ENCODE measurements at places on chromosomes 1 and 21.

DNA sequence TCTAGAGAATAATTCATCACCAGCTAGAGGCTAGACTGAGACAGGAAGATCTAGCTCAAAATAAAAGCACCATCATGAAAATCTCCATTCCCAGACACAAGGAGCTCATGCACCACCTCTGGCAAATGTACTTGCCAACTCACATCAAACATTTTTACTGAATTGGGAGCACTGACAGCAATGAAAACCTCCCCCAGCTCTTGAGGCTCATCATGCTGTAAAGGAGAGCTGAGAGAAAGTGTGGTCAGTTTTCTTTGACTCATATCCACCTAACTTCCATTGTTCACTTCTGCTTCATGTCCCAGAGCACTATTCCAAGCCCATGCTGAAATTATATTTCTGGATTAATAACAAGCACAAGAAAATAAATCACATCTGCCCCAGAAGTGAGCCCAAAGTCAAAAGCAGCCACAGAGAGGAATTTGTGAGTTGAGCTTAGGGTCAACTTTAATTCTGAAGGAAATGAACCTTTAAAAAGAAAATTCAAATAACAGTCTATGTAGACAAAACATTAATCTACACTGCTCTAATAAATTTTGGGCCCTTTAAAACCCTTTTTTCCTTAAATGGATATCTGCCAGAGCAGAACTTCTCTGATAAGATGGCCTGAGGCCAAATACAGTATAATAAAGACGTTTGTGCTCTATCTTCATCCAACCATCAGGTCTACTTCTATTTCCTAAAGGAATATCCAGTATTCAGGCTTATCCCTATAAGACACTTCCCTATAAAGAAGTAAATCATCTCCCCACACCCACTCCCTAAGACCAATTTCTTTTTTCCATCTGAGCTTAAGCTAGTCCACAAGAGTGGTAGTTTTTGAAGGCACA is 85.9 kb upstream of the ADAM30 start:
- DNase-seq, result no peak

DNA sequence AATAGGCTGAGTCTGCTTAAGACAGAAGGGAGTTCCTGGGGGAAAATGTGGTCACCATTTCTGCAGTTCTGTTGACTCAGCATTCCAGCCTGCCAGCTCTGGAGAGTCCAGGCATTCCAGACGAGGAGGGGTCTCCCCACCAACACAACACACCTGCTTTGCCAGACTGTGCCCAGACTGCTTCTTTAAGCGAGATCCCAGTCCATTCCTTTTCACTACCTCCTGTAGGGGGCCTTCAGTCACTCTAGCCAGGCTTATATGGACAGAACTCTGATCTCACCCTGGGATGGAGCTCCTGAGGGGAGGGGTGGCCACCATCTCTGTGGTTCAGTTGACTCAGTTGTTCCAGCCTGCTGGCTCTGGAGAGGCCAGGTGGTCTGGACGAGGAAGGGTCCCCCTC is 48.5 kb downstream of the UBE2U start:
- DNase-seq, result no peak

GRCh38 chr1:55067022-55067778 is 27.9 kb downstream of the PCSK9 start:
- peak; percentile 63 for DNase-seq

DNA sequence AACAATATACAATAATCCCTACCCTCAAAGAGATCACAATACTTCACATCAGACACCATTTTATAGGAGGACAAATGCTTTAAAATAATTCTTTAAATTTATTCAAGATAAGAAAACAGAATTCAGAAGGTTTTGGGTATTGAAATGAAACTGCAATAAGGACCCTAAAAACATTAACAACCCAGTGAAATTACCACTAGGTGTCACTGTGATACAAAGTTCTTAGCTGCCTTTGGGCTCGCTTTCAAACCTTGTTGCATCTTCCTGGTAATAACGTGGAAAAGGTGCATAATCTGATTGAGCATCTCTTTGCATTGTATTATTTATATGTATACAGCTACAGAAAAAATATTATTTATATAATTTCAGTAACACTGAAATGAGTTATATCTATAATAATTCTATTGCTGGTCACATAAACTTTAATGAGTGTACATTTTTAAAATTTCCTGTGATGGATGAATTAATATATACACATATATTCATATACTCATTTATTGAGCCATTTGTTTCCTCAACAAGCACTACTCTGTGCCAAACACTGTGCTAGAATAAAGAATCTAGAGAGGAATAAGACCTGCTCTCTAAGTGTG is 185.2 kb downstream of the FAF1 start:
- DNase-seq, result no peak

DNA sequence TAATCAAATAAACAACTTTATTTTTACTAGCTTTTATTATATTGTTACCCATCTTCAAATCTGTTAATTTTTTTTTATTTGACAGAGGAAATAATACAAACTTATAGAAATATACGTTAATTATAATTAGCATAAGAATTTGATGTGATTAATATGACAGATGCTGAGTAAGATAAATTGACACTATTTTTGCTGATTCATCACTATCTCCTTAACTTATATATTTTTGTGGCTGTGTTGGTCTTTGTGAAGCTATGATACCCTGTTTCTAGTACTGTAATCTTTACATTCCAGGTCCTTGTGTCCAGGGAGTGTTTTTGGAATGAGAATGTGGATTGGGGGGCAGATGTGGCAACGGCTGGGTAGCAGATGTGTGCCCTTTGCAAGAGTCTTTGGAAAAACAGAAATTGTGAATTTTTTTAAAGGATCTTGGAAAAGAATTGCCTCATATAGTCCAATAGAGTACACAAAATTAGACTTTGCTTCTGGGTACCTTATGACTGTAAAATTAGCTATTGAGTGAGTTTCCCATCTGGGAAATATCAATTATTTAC is 102.6 kb downstream of the KCNK2 start:
- no peak for DNase-seq

GRCh38 chr21:26422706-26423105 is 150.4 kb downstream of the CYYR1 start:
- DNase-seq, result no peak

DNA sequence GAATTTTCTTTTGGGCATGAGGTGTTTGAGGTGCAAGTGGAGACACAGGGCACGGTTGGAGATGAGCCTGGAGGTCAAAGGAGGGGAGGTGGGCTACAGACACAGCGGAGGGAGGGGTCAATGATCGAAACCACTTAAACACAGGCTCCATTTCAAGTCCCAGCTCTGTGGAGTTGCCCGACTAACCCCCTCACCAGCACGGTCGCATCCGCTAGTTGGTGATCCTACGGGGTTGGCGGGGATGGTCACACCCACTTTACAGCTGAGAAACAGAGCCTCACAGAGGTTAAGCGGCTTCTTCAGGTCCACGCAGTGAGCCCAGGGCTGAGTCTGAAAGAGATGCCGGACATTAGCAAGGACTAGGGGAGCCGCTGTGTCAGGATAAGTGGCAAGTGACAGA is 60.1 kb upstream of the RUNX3 start:
- DNase-seq, result no peak

DNA sequence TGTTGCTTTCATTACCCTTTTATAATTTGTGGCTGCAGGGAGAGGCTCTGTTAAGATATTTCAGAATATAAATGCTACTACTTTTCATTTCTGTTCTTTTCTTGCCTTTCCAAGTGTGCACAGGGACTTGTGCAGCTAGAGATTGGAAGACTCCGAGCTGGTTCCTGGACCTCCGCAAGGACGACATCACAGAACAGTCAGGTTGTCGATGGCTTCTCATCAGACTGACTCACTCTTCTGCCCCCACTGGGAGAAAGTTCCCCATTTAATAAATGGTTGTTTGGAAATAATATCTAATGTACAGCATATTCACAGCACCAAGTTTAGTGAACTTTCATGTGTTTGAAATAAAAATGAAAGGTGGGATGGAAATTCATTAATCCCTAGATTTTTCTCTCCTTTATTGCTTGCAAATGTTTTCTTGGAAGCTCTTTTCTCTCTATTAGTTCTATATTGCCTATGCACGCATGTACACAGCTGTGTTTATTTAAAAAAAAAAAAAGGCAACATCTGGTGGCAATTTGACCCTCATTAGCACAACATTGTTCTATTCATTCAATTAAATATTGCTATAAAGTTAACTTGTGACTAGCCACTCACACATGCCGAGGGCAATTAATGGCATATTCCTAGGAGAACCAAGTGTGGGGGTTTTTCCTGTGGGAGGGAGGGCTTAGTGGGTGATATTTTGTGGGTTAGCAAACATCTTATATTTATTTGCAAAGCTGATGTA is 77.5 kb upstream of the L1TD1 start:
- no peak for DNase-seq

- no peak for DNase-seq
Observed at GRCh38 chr1:42171679-42172266, 7.2 kb upstream of the GUCA2A start.

- no peak for DNase-seq
Observed at GRCh38 chr1:234538062-234538731, 59.2 kb upstream of the TARBP1 start.

DNA sequence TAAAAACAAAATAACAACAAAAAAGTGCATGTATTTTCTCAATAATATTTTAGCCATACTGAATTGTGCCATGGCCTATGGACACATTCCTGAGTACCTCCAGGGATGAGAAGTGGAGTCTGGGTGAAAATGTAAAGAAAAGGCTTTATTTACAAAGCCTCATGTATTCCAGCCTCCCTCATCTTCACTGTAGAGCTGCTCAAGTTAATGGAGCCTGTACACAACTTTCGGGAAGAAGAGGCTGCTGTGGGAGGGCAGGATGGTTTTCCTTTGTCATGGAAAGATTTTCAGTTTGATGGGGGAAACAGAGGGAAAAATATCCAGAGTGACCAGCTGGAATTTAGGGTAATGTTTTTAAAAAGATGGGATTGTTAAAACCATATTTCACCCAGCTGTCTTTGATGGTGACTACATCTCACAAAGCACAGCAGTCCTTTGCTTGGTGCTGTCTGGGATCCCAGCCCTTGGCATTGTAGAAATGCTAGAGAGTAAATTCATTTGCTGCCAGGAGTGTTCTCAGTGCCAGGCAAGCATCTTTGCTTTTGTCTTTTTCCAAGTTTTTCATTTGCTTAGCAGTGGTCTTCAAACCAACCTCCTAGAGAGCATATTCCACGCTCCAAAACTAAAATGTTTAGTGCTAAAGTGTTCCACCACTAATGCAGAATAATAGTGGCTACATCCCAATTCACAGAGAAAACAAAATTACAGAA is 54.9 kb downstream of the DPT start:
- DNase-seq, result no peak

DNA sequence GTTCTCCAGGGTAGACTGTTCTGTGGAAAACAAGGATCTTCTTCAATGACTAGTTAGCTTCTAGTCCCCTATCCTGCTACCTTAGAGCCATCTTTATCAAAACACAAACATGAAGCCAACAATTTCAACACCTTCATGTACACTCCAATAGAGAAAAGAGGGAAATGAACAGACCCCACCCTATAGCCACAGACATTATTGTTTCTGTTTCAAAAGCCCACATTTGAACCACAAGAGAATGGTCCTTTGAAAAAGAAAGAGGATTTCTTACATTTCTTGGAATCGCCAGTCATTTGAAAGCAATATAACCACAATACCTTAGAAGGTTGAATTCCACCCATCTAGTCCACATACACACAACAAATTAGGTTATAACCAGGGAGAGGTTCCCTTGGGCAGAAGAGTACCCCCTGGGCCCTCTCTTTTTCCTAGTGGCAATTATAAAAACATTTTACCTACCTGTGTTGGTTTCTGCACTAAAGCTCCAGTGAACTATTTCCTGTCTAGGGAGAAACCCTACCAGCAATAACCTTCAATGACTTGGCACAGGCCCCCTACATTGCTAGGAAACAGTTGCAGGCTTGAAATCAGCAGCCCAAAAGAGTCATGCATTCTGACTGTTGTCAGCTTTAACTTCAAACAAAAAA is 2.7 kb upstream of the LPGAT1 start:
- DNase-seq, result no peak

- DNase-seq, result no peak
Observed at GRCh38 chr1:52645261-52645660, 12.3 kb downstream of the SHISAL2A start.

GRCh38 chr1:34587761-34588160 is 167.1 kb upstream of the GJB5 start:
- no peak for DNase-seq

DNA sequence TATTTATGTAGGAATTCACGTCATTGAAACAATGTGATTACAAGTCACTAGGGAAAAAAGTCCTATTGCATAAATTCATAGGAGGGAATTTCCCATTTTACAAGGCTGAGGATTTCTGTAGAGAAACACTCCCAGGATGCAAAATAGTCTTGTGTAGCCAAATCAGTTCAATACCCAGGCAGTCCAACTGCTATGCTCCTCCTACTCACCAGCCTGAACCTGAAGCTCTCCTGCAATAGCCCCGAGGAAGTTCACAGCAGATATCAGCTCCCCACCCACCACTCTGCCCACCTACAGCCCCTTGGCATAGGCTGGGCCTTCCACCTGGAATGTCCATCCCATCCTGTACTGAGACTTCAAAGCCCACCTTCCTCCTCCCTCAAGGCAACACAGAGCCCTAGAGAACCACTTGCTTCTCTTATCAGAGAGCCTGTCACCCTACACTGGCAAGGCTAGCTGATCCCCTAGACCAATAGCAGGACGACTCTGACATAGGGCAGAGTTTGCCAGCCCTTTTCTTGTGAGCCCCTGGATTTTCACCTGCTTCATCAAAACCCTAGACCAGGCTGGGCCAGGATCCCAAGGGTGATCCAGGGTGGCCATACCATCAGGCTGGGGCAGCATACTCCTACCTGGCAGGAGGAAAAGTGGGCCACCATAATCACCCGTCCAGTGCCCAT is 1.5 kb downstream of the LSS start:
- DNase-seq, result no peak
